ENCODE measurements at places on chromosomes 12 and 14.

DNA sequence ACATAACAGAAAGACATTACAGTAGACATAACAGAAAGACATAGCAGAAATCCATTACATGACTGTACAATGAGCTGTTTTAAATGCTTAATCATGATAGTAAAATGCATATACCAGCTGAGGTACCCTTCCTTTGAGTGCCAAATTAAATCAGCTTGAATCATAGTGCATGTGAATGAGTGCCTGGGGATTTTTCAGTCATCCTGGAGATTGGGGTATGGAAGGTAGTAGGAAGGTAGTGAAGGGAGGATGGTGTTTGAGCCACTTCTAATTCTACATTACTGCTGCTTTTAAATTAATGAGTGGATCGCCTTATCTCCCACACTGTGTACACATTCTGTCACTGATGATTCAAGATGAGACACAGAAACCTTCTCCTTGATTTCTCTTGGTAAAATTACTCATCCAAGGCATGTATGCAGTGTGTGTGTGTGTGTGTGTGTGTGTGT, 534.2 kb downstream of the LRFN5 start:
- DNase-seq: no peak

DNA sequence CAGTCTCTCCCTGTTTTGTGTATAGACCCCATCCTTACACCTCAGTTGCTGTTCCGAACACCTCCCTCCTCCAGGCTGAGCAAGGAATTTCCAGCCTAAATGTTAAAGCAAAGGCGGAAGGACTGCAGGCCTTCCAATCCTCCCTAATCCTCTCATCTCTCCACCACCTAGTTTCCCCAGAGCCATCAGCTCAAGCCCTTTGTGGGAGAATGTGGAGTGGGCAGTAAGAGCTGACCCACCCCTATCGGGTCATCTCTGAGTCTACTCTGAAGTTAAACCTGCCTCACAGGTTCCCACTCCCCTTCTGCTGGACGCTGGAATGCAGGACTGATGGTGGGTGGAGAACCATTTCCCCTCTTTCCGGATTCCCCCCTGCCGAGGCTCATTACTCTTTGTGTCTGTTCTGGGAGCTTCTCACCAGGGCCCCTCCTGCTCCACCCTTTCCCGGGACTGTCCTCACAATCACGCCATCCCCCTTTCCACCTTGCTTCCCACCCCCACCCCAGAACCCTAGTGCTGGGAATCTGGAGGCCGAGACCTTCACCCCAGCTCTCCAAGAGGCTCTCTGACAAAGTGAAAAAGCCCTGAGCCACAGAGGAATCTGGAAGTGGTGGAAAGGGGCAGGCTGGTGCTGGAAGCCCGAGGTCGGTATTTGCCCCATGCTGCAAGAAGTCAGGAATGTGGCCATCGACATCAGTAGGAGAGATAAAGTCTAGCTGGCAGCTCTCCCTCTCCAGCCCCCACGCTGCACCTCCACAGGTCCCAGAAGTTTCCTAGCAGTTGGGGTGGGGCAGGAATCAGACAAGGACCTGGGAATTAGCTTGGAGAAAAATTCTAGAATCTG, 3.3 kb upstream of the KRT18 start:
- no peak for DNase-seq

DNA sequence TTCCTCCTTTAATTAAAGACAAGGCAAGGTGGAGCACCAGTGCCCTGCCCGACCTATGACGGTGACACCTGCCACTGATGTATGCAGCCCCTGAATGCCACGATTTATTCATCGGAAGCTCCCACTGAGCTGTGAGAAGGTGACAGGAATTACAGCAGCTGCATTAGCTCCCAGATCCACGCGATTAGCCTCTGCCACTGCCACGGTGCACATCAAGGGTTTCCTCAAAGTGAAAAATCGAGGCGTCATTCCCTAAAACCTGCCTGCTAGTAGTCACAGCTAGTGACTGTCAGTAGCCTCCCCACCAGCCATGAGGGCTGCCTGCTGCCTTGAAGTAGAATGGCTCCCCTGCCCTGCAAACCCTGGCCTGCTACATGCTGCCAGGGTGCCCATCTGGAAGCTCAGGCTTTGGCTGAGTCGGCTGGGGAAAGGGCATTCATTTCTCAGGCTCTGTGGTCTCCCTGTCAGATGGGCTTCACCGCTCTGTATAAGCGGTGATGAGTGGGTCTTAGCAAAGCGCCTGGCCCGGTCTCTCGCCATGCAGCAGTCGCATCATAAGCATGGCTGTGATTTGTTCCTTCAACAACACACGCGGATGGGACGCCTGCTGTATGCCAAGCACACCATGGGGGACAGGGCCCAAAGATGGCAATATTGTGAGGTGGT, 8.2 kb upstream of the BCL11B start:
- no peak for DNase-seq

DNA sequence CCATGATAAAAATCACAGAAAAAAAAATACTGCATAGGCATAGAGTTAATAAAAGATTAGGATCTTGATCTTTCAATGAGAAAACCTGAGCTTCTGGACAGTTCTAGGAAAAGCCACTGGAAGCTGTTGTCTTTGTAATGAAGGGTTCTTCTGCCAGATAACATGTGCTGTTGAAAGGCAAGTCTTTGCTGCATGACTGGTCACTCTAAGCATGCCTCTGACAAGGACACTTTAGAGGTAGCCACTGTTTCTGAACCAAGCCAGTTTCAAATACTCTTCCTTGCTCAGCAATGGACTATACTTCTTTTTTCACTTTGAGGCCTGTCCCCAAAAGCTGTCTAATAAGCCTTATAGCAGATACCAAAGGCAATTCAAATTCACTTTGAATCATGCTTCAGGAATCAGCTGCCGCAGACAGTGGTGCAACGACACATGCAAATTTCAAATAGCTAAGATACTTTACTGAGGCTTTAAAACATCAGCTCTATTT, 70.2 kb downstream of the BTG1 start:
- peak; percentile 23 for DNase-seq

DNA sequence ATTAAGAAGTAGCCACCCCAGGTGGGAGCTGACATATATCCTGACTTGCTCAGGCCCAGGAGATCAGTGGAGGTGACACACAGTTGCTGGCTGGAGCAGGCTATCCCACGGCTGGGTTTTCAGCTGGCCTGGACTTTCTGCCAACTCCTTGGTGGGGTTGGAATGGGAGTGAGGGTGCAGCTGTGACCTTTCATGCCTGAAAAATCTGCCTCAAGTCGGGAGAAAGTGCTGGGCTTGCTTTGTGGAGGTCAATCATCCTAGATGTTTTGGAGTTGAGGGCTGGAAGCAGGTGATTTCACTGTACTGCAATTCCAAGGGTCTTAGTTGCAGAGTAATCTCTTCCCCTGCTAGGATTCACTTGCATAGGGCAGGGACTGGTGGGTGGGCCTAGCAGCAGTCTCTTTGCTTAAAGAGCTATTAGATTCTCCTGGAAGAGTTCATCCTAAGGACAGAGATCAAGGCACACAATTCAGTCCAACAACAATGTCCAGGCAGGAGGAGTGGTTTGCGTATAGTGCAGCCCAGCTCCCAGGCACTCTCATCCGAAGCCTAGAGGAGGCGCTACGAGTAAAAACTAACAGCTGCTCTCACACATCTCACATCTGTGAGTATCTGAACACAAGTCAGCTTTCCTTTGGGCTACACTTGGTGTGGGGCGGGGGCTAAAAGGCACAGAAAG, 98.1 kb downstream of the GAS2L3 start:
- DNase-seq: no peak

GRCh38 chr14:100078997-100079725, 13.9 kb downstream of the EVL start:
- DNase-seq: peak; percentile 36

GRCh38 chr12:55548756-55549155, 646 bp upstream of the OR6C4 start:
- DNase-seq: no peak
